ENCODE measurements at places on chromosomes 7 and 10.

- no peak for DNase-seq
Observed at GRCh38 chr10:43667761-43668386, 19.2 kb upstream of the ZNF32 start.

DNA sequence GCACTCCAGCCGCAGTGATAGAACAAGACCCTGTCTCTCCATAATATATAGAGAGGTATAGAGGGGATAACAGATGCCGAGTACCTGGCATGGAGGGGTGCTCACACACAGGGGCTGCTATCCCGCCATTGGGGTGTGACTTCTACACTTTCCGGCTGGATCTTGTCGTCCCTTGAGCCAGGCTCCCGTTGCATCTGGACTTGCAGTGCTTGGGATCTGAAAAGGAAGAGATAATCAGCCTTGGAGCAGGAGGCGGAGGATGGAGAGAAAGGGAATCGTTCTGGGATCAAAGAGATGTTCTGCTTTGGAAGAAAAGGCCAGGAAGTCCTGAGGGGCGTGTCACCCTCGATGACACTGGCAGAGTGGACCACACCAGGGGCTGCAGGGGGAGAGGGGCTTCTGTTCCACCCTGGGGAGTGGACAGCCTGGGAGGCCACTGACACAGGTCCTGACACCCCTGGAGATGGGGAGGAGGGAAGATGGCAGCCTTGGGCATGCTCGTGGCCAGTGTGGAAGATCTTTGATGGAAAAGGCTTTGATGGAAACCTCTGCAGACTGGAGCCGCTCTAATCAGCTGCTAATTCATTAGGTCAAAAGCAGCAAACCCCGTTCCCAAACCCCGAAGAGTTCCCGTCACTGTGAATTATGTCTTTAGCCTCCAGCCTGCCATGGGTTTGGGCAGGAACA lies 85.1 kb downstream of the CARD11 start:
- no peak for DNase-seq

GRCh38 chr10:86287110-86287793 lies 79.3 kb downstream of the GRID1 start:
- no peak for DNase-seq

DNA sequence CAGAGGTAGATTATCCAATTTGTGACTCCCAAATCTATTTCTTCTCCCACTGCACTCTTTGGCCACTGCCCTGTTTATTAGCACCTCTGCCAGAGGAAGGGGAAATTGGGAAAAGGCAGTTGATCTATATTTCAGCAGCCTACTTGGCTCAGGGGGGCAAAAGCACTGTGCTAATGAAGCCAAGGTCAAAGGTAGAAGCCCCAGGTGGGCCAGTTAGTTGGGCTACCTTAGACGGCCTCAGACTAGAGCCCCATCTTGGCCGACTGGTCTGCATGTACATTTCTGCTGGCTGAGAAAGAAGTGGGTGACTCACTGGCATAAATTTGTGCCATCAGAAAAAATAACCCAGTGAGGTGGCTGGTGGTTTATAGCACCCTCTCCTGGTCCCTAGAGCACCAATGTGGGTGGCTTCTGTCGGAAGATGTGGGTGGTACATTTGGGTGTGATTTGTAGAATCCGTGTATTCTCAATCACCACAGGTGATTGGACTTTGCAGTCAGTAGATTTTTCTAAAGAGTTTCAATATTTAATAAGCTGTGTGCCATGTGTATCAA lies 293.3 kb upstream of the MKI67 start:
- DNase-seq = no peak

- DNase-seq = no peak
Observed at GRCh38 chr10:5961405-5962100, 15.8 kb downstream of the IL15RA start.

DNA sequence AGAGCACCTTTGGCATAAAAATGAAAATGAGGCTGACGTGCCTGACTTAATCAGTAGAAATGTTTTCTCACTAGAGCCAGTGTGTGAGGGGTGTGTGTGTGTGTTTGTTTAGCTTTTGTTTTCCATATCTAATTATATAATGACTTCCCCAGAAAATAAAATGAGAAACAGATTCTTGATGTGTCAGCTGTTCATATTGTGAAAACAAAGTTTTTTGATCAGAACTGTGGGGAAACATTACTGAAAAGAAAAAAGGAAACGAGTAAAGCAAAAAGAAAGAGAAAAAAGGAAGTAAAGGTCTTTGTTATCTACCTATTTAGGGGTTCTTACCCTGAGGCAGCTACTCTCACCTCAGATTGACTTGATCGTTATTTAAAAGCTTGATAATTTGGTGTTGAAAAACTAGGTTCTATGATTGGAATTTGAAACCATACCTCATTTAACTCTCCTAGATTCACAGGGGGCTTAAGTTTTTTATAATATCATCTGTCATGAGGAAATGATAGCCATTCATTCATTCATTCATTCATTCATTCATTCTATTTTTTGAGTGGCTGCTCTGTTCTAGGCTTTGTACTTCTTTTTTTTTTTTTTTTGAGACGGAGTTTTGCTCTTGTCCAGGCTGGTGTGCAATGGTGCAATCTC lies 58.0 kb downstream of the CREM start:
- DNase-seq = no peak

GRCh38 chr7:115297656-115298055 lies 375.8 kb downstream of the MDFIC start:
- no peak for DNase-seq

DNA sequence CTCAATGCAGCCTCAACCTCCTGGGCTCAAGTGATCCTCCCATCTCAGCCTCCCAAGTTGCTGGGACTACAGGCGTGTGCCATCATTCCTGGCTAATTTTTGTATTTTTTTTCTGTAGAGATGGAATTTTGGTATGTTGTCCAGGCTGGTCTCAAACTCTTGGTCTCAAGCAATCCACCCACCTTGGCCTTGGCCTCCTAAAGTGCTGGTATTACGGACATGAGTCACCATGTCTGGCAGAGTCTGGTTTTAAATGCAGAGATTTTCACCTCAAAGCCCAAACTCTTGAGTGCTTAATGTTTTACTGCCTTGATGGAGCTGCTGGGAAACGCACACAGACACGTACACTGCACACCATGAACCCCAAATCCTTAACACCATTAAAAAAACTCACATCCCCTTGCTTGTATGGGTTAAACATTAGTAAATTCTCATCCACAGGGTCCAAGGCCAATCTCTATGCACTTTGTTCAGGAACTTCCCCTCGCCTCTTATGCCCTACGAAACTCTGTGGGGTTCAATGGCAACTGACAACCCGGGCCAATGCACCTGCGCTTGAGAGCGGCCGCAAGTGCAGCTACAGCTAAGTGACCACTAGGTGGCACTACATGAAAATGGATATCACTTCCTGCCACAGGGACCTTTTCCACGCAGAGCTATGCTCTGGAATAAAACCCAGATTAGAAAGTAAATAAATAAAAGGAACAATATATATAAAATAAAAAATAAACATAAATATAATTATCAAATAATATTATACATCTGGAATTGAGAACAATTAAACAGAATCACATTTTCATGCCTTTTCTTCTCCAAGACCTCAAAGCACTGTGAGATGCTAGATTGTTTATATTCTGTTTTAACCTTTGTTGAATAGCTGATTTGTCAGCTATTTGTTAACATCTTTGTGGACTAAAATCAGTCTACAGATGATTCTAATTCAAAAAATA lies 66.9 kb upstream of the AFAP1L2 start:
- peak; percentile 40 for DNase-seq

All from stimulated activated CD8-positive, alpha-beta memory T cell treated with anti-CD3 and anti-CD28 coated beads, Interleukin-7, amount 100 ng/mL, for 24 hours (primary cell).